ENCODE measurements at places on chromosomes 2 and 18.

DNA sequence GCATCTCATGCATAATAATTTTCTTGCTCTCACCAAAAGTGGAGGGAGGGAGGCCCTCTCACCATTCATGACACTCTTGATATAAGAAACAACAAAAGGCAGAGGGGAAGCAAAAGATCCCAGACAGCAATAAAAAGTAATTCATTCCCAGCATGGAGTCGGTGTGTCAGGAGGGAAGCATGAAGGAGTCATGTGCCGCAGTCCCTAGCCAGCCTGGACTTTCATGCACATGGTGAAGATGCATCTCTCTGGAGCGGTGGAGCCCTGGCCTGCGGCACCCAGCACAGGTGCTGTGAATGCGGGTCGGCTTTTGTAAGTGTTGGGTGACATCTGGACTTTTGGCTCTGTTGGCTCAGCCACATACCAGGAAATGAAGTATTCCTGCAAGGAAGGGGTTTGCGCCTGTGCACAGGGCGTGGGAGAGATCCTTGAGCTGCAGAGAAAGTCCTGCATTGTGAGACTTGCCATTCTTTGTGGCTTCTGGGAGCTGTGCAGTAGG is 119.4 kb downstream of the COPS8 start:
- no peak for DNase-seq

DNA sequence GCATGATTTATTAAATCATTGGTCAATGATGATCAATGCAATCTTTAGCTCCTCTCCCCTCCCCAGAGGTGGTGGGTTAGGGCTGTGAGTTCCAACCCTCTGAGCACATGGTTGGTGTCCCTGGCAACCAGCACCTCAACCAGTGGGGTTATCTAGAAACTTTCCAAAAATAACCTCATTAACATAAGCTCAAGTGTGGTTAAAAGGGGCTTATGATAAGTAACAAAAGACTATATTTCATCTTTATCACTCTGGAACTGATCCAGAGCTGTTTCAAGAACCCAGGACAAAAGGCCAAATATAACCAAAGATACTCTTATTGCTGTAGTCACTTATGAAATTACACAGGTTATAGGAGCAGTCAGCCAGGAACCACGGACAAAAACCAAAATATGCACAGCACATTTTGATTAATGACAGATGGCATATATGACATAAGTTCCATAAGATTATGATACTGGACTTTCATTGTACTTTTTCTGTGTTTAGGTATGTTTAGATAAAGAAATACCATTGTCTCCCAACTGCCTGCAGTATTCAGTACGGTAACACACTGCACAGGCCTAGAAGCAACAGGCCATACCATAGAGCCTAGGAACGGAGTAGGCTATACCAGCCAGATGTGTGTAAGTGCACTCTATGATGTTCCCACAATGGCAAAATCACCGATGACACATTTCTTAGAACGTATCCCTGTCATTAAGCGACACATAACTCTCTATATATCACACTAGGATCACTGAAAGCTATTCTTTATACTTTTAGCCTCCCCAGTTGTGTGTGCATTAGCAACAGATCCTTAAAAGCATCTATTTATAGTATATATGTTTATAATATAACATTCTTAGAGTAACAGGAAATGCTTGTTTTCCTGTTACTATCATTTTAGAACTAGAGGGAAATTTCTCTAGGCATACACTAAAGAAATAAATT is 31.9 kb downstream of the KIDINS220 start:
- no peak for DNase-seq

DNA sequence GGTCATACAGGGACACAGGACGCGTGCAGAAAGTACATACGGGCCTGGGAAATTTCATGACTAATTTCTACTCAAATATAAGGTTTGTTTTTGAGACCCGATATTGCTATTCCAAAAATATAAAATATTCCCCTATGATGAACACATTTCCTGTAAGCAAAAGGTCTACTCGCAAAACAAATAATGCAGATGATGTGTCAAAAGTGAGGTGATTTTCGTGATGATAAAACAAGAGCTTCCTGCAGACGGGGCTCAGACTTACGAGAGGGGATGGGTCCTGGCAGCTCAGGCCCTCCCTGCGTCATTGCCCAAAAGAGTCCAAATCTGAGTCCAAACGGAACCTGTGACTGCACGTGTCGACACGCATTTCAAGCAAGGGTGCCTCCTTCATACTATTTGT is 62.7 kb downstream of the MBP start:
- DNase-seq, result peak; percentile 51

GRCh38 chr2:222196159-222196558 is 102.6 kb downstream of the PAX3 start:
- DNase-seq, result no peak

DNA sequence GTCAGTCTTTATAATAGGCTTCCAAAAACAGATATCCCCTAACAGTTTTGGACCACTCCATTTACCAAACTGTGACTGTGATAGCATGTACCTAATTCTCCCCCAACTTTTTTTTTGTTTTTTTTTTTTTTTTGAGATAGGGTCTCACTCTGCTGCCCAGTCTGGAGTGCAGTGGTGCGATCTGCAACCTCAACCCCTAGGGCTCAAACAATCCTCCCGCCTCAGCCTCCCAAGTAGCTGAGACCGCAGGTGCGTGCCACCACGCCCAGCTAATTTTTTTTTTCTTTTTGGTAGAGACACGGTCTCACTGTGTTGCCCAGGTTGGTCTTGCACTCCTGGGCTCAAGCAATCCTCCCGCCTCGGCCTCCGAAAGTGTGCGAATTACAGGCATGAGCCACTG is 52.9 kb downstream of the REV1 start:
- DNase-seq, result no peak

DNA sequence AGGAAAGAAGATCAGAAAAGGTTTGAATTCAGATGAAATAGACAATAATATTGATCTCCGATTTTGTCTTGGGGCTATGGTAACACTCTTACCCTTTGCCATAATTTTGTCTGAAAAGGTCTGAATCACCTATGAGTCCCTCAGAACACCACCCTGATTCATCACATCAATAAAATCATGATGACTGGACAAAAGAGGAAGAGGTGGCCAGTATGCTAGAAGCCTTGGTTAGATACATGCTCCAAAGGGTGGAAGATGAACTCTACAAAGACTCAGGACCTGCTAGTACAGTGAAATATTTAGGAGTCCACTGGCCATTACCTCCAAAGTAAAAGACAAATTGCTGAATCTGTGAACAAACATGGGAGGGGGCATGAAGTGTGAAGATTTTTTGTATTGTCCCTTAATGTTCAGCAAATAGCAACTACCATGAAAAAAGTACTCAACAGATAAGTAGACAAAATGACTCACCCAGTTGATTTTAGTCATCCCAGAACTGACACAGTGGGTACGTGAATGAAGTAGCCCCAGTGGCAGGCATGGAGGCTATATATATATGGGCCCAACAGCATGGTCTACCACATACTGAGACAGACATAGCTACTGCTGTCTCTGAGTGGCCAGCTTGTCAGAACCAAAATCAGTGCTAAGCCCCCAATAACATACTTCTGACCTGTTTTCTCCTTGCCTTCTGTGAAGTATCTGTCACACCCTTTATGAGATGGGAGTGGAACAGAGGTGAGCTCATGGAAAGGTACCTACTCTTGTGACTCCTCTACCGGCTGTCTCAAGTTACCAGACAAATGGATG is 36.5 kb upstream of the GLS start:
- no peak for DNase-seq

DNA sequence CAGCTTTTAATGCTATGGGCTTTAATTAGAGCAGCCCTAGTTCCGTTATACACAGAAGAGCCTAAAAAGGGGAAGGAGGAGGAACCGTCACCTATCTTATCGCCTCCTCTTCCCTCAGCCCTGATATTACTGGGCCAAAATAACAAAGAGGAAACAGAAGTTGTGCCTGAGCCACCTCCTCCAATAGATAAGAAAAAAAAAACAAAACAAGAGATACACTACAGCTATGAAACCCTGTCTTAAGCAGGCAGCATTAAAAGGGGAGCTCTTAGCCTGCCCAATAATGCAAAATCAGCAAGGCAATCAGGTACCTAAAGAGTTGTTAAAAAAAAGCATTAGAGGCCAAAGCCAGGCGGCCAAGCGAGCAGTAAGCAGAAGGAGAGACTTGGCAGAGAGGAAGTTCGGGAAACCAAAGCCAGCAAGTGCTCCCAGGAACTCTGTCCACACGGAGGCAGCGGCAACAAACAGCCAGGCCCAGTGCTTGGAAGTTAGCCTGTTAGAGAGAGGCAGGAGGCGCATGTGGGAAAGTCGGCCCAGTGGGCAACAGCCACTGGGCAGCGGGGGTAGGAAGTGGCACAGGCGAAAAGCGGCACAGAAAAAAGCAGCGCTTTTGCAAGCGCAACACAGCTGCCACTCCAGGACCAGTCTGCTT is 41.8 kb upstream of the PDK1 start:
- DNase-seq, result no peak

DNA sequence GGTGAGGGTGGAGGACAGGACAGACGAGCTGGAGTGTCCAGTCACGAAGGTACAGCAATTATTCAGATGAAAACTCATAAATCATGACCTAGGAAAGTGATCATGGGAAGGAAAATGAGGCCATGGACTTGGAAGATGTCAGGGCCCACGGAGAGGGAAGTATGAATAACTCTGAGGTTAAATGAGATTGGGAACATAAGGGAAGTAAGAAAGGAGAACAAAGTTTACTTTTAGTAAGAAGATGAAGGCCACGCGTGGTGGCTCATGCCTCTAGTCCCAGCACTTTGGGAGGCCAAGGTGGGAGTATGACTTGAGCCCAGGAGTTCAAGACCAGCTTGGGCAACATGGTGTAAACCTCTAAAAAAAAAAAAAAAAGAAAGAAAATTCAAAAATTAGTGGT is 56.2 kb downstream of the AQP4 start:
- no peak for DNase-seq

- no peak for DNase-seq
Measured at GRCh38 chr2:58649756-58650155, 408.6 kb upstream of the FANCL start.

- no peak for DNase-seq
Measured at GRCh38 chr2:46489423-46490174, 10.2 kb downstream of the TMEM247 start.

DNA sequence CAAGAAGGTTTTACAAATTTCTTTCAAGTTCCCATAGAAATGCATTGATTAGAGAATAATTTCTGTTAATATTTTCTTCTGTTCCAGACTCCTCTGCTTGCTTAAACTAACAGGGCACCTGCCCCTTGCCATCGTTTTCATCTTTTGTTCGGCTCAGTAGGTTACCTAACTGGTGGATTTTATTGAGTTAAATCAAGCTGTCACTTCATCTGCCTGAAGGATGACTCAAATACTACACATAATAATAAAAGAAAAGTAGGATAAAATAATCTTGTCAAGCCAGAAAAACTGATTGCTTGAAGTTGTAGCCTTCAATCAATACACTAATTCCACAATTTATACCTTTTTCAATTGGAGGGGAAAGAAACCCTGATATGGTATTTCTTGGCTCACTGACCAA is 234.0 kb downstream of the NR4A2 start:
- no peak for DNase-seq

DNA sequence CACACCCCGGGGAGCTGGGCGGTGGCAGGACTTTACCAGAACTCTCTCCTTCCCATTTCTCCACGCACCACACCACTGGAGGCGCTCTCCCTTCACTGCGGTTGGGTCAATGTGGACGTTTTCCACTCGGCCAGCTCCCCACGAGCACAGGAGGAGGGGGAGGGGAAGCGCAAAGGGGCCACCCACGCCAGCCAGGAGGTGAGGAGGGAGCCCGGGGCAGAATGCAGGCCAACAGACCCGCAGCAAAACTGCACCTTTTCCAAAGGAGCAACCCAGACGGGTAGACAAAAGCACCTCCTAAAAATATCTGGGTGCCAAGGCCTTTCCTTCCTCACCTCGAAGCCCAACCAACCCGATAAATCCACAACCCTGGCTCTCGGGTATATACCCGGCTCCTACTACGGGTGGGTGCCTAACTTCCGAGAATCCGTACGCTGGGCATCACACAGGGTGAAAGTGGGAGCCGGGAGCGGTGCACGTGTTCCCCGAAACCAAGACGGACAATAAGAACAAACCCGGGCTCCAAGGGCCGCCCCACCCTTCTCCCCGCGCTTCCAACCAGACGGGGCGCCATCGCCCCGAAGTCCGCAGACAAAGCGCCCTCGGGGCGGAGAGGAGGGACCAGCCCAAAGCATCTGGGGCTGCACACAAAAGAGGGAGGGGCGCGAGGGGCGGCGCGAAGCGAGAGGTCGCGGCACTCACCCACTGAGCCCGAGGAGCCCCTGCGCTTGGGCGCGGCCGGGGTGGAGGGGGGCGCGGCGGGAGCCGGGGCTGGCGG is 1.0 kb downstream of the RTN4 start:
- peak; percentile 49 for DNase-seq

GRCh38 chr2:105261061-105261460 is 19.5 kb downstream of the GPR45 start:
- DNase-seq, result no peak

GRCh38 chr2:99697811-99698568 is 208.2 kb upstream of the REV1 start:
- no peak for DNase-seq

DNA sequence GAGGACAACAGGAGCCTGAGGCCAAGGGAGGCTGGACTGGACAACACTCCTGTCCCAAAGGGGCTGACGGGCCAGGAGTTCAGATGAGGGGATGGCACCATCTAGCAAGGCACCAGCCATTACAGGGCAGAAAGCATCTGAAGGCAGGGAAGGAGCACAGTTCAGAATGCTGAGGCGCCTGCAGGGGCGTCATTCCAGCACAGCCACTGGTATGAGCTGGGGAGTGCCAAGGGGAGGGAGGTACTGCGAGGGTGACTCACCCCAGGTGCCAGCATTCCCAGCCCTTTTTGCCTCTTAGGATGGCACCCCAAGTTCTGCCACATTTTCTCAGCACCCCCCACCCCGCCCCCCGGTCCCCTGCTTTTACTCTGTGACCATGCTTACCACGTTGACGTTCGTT is 129.8 kb upstream of the EPAS1 start:
- no peak for DNase-seq

DNA sequence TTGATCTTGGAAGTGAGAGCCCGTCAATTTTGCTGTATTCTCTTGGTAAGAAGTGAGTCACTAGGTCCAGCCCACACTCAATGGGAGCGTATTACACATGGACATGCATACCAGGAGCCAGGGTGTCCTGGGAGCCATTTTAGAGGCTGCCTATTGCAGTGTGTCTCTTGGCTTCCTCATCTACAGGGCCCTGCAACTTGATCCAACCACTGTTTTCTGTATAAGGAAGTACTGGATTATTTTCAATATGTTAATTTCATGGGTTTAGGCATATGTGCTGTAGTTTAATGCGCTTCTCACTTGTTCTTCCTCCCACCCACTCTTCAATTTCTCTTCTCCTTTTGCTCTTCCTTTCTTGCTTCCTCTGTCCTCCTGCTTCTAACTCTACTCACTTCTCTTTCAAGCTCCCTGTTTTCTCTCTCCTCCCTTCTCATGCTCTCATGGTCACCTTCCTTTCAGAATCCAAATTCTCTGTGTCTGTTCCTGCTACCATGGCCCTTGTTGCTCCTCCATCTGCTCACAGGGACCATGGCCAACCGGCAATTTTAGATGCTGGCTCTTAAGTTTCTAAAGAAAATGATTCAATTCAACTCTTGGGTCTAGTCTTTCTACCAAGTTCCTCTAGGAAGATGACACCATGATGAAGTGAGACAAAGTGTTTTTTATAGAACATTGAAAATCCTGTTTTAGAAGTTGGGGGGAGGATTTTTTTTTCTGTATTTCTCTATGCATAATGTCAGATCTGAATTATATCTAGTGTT is 152.0 kb upstream of the ZEB2 start:
- no peak for DNase-seq

- DNase-seq, result no peak
Measured at GRCh38 chr2:84844141-84844540, 36.7 kb downstream of the TRABD2A start.

Measured in activated CD4-positive, alpha-beta T cell treated with anti-CD3 and anti-CD28 coated beads, Interleukin-2, amount 50 U/mL, for 1 hour (primary cell).